Stimulated activated CD4-positive, alpha-beta T cell treated with anti-CD3 and anti-CD28 coated beads, Interleukin-12 subunit alpha, Interleukin-12 subunit beta, amount 100 ng/mL, for 24 hours (primary cell): ENCODE measurements at places on chromosomes 2 and 18.

DNA sequence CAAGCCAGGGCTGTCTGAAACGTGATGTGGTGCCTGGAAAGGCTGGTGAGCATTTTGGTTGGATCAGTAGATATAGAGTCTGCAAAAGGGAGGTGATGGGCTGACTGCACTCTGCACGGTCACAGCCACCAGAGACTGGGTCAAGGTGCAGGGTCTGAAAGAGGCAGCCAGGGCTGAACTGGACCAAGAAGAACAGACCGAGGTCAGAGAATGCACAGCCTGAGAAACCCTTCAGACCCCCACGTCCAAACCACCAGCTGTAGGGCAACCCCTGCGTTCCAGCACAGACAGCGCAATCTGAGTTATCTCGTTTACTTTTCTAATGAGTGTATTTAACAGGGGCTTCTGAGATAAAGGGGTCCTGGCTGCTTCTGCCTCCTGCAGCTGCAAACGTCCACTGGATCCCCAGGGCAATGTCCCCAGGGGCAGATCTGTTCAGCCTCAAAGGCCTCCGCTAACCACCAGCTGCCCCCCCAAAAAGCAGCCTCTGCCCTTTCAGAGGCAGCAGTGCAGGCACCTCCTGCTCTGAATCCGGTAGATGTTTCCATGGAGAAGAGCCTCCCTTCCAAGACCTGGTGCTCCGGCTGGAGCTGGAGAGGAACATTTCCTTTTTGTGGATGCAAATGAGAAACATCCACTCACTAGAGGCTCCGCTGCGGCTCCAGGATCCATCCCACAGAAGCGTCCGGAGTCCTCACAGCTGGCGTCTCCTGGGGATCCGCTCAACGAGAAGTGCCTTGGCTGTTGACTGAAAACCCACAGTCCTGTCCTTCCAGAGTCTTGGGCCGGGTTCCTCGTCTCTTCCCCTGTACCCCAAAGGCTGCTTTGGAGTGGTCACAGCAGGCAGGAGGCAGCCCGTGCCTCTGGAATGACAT is 970 bp upstream of the KCNG2 start:
- DNase-seq = no peak

DNA sequence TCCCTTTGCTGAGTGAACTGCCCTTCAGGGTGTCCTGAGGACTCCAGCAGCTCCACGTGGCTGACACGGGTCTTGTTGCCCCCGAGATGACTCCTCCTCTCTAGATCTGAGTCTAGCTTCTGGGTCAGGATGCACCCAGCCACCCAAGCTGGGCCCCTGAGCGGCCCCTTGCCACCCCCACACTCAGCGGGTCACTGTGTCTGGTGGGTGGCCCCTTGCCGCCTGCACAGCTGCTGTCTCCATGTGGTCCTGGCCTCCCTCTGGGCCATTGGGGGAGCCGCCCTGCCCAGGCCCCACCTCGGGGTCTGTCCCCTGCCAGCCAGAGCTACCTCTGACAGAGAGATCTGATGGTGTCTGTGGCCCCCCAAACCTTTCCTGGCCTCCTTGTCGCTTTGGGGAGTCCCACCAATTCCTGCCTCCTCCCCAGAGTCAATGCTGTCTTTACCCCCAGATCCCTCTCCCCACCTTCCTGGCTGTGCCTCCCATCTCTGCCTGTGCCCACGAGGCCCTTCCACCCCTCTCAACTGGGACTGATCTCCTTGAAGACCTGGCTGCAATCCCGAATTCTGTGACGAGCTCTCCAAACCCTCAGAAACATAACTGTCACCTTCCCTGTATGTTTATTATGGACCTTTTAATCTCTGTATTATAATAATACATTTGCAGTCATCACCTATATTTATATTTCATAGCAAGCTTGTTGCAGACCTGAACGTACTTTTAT is 46.5 kb downstream of the TWIST2 start:
- DNase-seq = no peak

DNA sequence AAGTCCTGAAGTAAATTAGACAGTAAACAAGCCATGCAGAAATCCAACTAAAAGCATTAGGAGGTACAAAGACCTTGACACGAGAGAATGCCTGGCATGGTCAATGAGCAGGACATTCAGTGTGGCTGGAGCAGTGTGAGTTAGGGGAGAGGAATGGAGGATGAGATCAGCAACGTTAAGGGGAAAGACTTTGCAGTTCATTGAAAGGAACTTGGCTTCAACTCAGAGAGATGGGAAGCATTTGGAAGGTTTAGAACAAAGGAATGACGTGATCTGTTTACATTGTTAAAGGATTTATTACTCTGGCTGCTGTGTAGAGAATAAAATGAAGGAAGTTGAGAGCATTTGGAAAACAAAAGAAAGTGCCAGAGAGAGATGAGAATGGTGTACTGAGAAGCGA is 621.3 kb downstream of the XIRP2 start:
- no peak for DNase-seq

GRCh38 chr2:72893594-72894319 is 6.5 kb downstream of the SPR start:
- DNase-seq = no peak

- DNase-seq = no peak
Measured at GRCh38 chr2:34176693-34177092, 577.6 kb upstream of the FAM98A start.

DNA sequence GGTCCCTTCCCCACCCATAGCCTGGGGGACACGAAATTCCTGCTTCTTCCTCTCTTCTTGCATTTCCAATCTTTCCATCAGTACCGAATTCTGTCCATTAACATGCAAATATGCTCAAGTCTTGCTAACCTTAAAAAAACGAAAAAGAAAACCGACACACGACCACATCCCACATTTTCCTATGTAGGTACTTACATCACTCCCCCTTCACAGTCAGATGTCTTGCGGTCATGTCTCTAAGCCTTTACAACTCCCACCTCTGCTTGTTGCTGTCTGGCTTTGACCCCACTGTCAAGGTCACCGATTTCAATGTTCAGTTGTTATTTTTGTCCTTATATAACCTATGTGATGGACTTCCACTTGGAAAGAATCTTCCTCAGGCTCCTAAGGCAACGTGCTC is 219.4 kb downstream of the NAPG start:
- DNase-seq = no peak

DNA sequence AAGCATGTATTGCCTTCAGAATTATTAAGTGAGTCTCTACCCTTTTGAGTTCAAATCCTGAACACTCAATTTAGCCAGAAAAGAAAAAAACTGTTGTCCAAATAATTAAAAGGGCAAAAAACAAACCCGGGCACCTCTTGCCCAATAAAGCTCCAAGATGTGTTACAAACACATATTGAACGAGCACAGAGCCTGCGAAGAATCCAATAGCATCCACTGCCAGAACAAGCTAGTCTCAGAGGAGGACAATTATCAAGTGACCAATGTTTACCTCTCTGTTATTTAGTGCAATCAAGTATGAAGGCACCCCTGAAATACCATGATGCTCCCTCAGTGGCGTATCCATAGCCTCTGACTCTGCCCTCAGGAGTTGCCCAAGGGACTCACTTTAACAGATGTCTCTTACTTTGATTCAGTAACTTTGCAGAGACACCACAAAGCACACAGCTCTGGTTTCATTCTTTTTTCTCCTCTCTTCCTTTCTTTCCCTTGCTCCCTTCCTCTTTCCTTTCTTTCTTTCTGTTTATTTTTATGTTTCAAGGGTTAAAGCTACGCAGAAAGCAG is 93.5 kb upstream of the SPATS2L start:
- no peak for DNase-seq

GRCh38 chr2:128445523-128445900 is 126.8 kb upstream of the HS6ST1 start:
- DNase-seq = no peak

- no peak for DNase-seq
Measured at GRCh38 chr2:119523383-119523951, 816 bp downstream of the SCTR start.

- DNase-seq = no peak
Measured at GRCh38 chr2:132009874-132010521, 151.8 kb downstream of the ANKRD30BL start.

- DNase-seq = no peak
Measured at GRCh38 chr2:154813636-154814035, 115.1 kb downstream of the KCNJ3 start.

DNA sequence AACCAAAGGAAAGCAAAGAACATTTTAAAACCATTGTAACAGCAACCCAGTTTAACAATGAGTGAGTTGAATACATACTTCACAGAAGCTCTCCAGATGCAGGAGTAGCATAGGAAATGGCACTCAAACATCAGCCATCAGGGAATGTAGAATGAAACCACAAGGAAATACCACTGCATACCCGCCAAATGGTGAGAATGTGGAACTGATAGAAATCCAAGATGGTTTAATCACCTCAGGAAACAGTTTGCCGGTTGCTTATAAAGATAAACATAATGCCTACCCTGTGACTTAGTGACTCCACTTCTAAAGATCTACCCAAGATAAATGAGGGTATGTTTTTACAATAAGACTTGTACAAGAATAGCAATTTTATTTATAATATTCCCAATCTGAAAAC is 132.0 kb downstream of the GALNT1 start:
- DNase-seq = no peak

DNA sequence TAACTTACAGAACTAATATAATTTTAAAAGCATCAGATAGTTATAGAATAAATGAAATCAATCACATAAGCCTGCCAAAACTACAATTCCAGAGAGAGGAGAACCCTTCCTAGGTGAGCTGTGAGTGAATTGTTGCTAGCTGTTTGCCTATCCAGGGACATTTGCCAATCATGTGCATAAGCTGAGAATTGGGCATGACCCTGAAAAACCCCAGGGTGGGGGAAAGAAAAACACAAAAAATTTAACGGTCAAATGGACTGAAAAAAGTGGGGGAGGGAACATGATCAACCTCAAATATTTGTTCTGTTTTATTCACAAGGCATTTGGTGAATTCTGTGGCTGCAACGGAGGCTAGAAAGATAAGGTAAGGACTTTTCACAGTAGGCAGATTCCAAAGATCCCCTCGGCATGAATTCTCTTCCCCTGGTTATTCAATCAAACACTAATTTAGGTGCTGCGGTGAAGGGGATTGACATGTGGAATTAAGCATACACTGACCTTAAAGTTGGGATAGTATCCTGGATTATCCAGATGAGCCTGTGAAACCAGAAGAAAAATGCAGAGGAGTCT is 203.9 kb upstream of the RGPD4 start:
- DNase-seq = no peak

DNA sequence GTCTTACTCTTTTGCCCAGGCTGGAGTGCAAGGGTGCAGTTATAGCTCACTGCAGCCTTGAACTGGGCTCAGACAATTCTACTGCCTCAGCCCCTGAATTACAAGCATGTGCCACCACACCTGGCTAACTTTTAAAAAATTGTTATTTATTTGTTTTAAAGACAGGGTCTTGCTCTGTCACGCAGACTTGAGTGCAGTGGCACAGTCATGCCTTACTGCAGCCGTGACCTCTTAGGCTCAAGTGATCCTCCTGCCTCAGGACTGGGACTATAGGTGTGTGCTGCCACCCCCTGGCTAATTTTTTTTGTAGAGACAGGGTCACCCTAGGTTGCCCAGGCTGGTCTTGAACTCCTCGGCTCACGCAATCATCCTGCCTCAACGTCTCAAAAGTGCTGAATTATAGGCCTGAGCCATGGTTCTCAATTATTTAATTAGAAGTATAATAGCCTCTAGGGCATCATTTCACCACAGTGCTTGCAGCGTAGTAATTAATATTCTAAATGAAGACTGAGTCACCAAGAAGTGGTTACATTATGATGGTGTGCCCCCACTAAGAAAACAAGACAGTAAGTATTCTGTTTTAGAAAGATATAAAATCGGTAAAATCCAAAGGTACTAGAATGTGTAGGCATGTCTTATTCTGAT is 69.6 kb downstream of the EML4 start:
- peak; percentile 13 for DNase-seq

- DNase-seq = no peak
Measured at GRCh38 chr2:201269764-201270163, 9.4 kb downstream of the CASP8 start.

- no peak for DNase-seq
Measured at GRCh38 chr2:118650327-118650726, 197.1 kb downstream of the EN1 start.

- DNase-seq = no peak
Measured at GRCh38 chr2:28951910-28952835, 28.9 kb upstream of the TOGARAM2 start.

DNA sequence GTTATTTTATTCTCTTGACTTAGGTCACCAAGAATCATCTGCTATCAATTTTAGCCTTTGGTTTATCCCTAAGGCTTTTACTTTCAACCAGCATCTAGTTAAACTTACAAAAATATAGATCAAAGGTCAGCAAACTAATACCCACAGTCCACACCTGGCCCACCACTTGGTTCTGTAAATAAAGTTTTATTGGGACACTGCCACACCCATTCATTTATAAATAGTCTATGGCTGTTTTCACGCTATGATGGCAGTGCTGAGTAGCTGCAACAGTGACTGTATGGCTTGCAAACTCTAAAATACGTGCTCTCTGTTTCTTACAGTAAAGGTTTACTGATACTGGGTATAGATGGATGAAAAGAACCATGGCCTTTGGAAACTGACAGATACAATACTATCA is 107.0 kb downstream of the MEP1B start:
- no peak for DNase-seq

GRCh38 chr2:237045449-237045848 is 40.2 kb upstream of the COPS8 start:
- DNase-seq = no peak

DNA sequence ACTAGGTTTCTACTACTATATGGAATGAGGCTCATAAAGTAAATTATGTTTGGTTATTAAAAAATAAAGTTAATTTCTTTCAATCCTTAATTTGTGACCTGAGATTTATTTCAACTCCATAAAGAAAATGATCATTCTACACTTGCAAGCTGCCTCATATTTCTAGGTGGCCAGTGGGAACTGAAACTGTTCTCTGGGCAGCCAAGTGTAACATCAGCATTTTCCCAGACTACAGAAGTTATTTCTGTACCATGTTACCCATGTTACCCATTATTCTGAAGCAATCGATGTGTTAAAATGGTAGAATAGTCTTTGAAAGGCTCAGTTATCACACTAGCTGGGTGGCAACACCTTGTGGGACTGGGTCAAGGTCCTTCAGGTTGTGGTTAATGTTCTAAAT is 139.3 kb upstream of the FBXO11 start:
- DNase-seq = no peak

- no peak for DNase-seq
Measured at GRCh38 chr2:199663157-199663556, 187.8 kb downstream of the FTCDNL1 start.

GRCh38 chr2:45258311-45258710 is 249.1 kb upstream of the SIX2 start:
- no peak for DNase-seq
